T-helper 17 cell (primary cell): ENCODE measurements at places on chromosomes 3 and 15. TPM values are rescaled to one million over a fixed set of nuclear protein-coding genes. Genes with fewer than 3 reads are reported as not detected.

The GOLGA8M gene
- 1.0 TPM for total RNA-seq

The RTP4 gene
- total RNA-seq = 1.7 TPM

The SKOR1 gene
- total RNA-seq = 2.2 TPM

- no peak for DNase-seq
These were observed 22.3 kb upstream of the CDCP1 start for GRCh38 chr3:45168451-45168850.

DNA sequence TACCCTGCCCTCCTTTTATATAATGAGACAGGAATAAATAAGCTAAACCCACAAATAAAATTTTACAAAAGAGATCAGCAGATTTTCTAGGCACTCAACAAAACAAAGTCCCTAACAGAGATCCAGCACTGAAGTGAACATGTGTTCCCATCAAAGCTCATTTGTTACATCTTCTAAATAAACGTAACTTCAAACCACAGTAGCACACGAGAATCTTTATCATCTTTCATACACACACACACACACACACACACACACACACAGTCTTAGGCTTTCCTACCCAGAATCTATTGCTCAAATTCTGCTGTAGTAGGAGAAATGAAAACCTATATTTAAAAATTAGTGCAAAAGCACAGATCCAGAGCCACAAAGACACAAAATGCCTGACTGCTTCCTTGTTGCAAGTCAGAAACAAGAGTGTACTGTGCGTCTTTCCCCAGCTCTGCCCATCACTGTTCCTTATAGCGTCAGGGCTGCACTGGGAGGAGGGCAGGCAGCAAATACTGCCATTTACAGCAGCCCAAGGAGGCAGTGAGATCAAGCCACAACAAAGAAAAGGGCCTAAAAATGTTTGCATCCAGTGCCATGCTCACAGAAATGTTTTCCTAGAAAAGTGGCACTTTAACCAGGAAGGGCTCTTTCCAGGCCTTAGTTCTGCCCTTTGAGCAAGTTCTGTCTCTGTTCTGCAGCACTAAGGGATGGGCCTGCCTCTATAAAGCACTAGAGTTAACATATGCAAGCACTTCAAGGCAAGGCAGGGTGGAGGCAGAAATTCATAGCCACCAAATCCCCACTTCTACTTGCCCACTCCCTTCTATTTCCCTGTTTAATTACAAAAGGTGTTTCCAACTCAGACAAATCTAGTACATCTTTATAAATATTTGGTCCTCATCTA, 6.0 kb downstream of the IP6K1 start:
- DNase-seq = no peak

GRCh38 chr3:53803816-53804695, 42.2 kb downstream of the CHDH start:
- no peak for DNase-seq

GRCh38 chr3:137035631-137036030, 77.8 kb downstream of the IL20RB start:
- DNase-seq = no peak

DNA sequence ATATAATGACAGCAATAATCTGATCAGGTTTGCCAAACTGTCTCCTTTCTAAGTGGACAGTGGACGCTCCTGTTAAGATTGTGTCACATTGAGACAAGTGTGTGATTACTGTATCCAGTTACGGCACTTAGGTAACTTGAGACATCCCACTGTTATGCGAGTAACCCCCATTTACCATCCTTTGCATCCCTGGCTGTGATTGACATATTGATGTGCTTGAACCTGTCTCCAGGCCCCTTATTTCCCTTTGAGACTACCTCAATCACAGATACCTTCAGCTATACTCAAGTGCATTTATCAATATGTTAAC, 785.2 kb downstream of the NR2F2 start:
- no peak for DNase-seq

GRCh38 chr3:195574497-195575304, 9.0 kb downstream of the APOD start:
- no peak for DNase-seq

DNA sequence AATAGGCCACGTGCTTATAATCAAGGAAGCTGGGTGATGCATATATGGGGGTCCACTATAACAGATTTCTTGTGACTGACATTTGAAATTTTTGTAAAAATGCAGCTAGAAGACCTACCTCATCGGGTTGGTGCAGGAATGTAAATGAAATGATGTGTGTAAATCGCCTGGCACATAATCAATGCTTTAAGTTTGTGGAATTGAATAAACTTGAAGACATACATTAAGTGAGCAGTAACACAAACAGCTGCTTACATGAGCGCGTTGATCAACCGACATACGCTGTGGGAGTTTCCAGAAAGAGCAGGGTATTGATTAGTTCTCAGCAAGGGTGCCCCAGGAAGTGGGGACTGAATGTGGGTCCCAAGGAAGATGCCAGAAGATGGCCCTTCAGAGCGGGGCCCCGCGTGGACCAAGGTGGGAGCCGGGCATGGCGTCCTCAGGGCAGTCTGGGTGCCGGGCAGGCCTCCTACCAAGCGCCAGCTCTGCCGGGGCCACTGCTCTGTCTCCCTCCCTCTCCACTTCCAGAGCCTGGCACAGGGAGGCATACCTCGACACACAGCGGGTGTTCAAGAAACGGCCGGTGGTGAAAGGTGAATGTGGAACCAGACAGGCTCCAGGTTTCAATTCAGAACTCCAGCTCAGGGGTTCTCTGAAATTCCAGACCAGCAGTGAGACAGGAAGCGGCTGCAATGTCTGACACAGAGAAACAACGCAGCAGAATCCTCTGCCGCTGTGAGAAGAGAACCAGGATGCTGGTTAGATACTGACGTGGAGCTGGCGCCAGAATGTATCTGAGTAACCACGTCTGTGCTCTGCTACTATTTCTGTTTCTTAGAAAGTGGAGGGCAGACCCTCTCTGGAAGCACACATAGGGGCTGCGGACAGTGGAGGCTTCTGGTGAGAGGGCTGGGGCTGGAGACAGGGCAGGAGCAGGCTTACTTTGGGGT, 12.6 kb downstream of the BFSP2 start:
- DNase-seq = no peak

GRCh38 chr3:177107461-177108239, 89.6 kb downstream of the TBL1XR1 start:
- DNase-seq = no peak

- no peak for DNase-seq
These were observed 7.8 kb downstream of the KPNA4 start for GRCh38 chr3:160557571-160557970.

DNA sequence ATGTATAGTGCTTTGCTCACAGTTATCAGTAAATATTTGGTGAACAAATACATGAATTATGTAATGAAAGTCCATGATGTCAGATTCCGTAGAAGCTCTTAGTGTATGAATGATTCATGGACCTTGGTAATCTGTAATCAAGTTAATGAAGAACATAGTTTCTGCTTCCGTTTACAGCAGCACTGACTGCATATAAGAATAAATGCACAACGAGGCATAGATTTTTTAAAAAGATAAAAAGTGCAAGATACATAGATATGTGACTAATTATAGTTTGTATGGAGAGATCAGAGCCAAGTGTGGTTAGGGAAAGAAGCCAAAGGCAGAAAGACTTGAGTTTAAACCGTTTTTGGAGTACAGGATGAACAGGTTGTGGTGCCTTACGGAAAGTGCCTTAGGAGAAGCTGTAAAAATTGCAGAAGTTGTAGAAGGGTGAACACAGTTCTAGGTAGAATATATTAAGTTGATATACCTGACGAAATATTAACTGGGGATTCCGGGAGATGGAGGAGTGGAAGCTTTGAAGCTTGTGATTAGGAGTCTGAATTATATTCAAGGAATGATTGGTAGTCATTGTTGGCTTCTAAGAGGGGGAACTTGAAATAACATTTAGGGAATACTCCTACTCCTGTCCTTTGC, 293.1 kb downstream of the NLGN1 start:
- DNase-seq = no peak

DNA sequence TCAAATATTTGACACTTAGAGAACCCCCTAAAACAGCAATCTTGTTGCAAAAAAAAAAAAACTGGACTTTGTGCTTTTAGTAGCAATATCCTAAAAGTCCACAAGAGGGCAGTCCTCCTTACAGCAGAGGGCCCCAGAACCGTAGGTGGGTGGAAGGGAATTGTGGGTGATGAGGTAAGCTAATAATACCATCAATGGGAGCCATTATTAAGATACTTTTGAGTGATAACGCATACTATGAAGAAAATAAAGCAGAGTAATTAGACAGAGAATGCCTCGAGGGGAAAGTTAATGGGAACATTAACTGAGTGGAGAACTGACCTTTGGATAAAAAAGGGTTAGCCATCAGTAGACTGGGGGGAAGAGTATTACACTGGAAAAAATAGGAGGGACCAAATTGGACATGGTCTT, 229.9 kb downstream of the THRB start:
- DNase-seq = no peak

DNA sequence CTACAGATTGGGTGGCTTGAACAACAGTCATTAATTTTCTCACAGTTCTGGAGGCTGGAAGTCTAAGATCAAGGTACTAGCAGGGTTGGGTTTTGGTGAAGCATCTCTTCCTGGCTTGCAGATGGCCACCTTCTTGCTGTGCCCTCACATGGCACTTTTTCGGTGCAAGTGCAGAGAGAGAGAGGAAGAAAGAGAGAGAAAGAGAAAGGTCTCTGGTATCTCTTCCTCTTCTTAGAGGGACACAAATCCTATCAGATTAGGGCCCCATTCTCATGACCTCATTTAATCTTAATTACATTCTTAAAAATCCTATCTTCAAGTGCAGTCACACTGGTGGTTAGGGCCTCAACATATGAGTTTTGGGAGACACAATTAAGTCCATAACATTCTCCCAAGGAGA, 167.1 kb downstream of the NFKBIZ start:
- DNase-seq = no peak

DNA sequence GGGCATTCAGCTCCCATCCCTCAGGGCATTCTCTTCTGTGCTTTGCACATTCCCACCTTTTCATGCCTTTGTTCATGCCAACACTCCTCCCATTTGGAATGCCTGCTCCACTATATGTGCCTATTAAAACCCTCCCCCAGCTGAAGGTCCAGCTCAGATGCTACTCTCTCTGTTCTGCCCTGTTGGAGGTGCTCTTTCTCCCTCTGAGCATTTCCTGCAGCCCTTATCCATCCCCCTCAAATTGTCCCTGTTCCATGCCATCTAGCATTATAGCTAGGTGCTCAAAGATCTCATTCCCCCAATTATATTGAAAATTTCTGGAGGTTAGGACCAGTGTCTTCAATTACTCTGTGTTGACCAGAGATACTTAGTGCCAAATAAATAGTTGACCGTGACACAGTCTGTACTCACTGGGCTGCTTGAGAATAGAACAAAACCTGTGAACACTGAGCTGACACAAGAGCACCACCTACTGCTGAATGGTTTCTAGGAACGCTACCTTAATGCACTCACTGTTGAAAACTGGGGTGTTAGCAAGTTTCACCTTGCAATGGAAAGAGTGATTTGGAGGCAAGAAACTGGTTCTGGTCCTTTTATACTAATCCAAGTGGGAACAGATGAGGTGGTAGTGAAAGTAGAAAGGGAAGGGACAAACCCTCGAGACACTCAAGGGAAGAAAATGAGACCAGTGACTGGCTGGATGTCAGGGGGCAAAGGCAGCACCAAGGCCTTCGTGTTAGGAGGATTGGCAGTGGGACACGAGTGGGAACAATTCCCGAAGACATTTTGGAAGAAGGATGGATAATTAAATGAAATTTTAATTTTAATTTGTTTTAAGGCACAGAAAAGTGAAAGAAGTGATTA, 289.8 kb upstream of the ROPN1 start:
- DNase-seq = no peak
